ENCODE measurements at places on chromosomes 16 and 17. TPM values are rescaled to one million over a fixed set of nuclear protein-coding genes. Genes with fewer than 3 reads are reported as not detected.

HP gene
- 5.7 TPM for polyA plus RNA-seq

PRDM7 gene
- not detected for polyA plus RNA-seq

EZH1 gene
- polyA plus RNA-seq: 17.8 TPM

ADAMTS18 gene
- polyA plus RNA-seq: not detected

TBC1D3E gene
- not detected for polyA plus RNA-seq

CCL8 gene
- polyA plus RNA-seq: 1.3 TPM

All from CD14-positive monocyte (primary cell).